Esophagus mucosa (tissue), 1 donor: ENCODE measurements at places on chromosomes 16 and 17.

GRCh38 chr16:59463776-59464175 is 729.7 kb upstream of the GOT2 start:
- no peak for ATAC-seq

GRCh38 chr17:73297934-73298861 is 13.6 kb downstream of the CDC42EP4 start:
- ATAC-seq, result no peak

- peak; percentile 65 for ATAC-seq
These were observed 497 bp downstream of the SMIM5 start for GRCh38 chr17:75633486-75634375.

DNA sequence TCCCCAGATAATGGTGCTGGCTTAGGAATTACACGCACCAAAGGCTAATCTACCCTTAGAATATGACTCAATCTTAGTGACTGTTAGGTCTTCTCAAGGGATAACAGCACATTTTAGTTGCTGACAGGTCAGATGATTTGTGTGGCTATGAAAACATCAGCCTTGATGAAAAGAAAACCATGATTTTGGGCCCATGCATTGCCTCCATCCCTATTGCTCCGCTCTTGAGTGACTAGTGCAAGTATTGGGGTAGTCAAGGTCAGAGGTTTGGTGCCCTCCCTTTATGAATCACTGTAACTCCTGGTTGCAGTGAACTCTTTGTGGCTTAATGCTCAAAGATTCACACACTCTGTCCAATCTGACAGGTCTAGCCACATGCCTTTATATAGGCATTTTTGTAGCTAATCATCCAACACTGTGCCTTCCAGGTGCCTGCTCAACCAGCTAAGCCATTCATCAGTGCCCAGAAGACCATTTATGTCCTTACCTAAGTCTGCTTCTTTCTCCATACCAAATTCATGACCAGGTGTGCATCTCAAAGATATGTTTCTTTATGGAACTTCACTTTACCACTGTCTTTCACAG is 251.6 kb downstream of the KCNJ2 start:
- ATAC-seq, result peak; percentile 88

DNA sequence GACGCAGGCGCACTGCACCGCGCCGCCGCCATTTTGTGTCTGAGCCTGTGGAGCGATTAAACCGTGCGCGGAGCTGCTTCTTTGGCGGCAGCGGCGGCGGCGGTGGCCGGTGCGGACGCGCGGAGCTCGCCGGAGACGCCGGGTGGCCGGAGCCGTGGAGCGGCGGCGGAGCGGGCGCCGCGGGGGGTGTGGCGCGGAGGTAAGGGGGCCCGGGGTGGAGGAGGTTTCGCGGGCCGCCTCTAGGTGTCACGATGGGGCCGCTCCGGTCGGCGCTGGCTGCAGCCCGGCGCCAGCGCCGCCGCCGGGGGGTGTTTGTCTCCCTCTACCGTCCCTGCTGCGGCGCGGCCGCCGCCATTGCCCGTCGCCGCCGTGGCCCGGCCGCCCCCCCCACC is at the start of gene CTCF:
CTCF (plus strand) TSS at position 1 of the 392 bp plus-strand sequence. CDS start 48,307 bp downstream, outside the sequence.
- peak; percentile 72 for ATAC-seq

GRCh38 chr17:79065105-79065670 is 9.4 kb upstream of the ENGASE start:
- no peak for ATAC-seq

- ATAC-seq, result no peak
These were observed 349.8 kb downstream of the SEC14L1 start for GRCh38 chr17:77490361-77491183.

GRCh38 chr17:252456-252855 is 71.0 kb upstream of the DOC2B start:
- no peak for ATAC-seq

DNA sequence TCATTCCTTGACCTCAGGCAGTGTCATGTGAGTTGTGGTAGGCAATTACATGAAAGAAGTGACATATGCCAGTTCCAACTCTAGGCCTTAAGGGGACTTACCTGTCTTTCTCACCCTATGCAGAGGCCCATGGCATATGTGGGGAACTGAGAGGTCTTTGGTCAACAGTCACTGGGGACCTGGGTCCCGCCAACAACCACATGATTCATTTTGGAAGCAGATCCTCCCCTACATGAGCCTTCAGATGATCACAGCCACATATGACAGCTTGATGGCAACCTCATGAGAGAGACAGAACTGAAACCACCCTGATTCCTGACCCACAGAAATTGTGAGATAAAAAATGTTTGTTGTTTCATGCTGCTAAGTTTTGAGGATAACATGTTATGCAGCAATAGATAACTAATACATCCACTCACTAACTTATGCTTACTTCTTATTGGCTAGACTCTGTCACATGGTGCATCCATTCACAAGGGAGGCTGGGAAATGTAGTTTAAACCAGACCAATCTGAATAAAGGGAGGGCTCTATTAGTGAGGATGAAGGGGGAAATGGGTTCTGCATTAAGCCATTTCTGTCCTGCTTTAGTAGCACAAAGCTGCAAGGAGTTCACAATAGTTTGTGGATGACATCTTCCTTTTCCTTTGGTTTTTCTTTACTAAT is 298.2 kb downstream of the HAPSTR1 start:
- ATAC-seq, result no peak

DNA sequence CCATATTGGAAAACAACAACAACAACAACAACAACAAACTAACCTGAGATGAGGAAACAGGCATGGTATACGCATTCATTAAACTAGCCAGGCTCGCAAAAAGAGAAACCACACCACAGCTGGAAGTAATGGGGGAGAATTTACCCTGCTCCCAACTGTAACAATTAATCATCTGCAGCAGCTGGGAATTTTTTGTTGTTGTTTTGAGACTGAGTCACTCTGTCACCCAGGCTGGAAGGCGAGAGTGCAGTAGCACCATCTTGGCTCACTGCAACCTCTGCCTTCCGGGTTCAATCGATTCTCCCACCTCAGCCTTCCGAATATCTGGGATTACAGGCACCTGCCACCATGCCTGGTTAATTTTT is 16.3 kb downstream of the PRPSAP1 start:
- no peak for ATAC-seq

DNA sequence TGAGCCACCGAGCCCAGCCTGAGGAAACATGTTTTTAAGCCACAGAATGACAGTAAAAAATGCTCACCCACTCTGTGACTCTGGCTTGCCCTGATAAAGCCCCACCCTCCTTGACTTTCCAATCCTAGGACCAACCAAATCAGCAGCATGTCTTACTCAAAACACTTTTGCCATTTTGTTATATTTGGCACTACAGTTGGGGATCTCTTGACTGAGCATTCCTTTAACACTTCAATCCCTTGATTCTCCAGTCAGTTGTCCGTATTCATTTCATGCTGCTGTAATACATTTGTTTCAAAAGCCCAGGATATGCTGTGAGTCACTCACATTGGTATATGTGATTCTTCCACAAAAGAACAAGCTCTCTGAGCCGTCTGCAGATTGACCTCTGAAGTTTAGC is 8.2 kb downstream of the MYH3 start:
- no peak for ATAC-seq

- peak; percentile 78 for ATAC-seq
These were observed 13.0 kb downstream of the AIPL1 start for GRCh38 chr17:6421700-6422604.

DNA sequence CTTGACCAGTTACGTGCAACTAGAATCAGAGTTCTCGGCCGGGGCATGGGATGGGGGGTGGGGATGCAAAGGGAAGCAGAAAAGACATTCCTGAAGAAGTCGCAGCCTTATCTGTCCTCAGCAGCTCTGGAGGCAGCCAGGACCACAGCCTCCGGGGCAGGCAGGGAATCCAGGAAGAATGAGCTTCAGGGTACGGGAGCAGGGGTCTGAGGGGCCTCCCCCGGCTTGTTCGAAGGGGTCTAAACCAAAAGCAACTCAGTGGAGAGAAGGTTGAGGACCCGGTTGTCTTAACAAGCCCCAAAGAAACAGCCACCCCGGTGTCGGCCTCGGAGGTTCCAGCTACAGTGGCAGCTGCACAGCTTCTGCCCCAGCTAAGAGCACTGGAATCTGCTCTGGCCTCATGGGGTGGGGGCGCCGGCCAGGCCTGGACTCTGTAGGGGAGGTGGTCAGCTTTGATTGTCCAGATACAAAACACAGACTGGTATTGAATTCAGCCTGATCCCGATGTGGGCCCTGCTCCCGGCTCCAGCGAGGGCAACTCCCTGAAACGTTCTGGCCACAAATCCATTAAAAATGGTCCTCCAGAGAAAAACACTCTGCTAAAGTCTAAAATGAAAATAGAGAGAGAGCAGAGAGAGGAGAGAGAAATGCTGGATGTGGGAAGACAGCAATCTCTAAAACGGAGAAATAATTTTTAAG is 7.7 kb downstream of the HOXB4 start:
- no peak for ATAC-seq

GRCh38 chr17:37134050-37134449 is 185.3 kb downstream of the AATF start:
- ATAC-seq, result no peak

DNA sequence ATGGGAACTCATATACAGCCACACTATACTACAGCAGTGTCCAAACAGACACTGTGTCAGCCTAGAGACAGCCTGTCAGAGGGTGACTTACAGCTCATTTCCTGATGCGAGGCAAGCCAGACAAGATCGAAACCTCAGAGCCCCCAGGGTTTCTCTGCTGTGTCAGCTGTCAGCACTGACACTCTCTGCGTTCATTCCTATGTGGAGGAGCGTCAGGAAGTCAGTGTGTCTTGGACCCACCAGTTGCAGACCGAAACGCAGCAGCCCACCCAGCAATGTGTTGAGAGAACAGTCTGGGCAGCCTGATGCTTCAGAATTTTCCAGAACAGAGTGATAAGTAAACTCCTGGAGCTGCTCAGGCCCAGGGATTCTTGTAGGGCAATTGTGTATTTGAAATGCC is 20.6 kb upstream of the MAPT start:
- ATAC-seq, result no peak

- peak; percentile 49 for ATAC-seq
These were observed 47.6 kb downstream of the HSD17B2 start for GRCh38 chr16:82082543-82083244.

DNA sequence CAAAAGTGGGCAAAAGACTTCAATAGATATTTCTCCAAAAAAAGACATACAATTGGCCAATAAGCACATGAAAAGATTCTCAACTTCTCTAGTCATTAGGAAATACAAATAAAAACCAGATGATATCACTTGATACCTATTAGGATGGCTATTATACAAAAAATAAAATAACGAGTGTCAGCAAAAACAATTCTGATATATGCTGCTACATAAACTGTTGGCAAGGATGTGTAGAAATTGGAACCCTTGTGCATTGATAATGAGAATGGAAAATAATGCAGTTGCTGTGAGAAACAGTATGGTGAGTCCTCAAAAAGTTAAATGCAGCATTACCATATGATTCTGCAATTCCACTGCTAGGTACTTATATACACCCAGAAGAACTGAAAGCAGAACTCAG is 80.6 kb downstream of the BRIP1 start:
- ATAC-seq, result no peak

GRCh38 chr16:79067600-79067999 is 532.9 kb downstream of the MAF start:
- ATAC-seq, result peak; percentile 27

DNA sequence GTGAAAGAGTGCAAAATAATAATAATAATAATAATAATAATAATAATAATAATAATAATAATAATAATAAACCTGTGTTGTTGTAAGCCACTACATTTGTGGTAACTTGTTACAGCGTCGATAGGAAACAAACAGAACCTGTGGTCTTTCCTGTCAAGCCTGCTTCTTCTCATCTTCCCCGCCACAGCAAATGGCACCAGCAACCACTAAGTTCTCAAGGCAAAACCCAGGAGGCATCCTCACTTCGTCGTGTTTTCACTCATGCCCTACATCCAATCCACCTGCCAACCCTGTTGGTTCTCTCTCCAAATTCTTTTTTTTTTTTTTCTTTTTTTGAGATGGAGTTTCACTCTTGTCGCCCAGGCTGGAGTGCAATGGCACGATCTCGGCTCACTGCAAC is 34.2 kb downstream of the ITGAE start:
- ATAC-seq, result no peak

GRCh38 chr17:74417178-74418045 is 14.5 kb upstream of the GPRC5C start:
- ATAC-seq, result peak; percentile 94

DNA sequence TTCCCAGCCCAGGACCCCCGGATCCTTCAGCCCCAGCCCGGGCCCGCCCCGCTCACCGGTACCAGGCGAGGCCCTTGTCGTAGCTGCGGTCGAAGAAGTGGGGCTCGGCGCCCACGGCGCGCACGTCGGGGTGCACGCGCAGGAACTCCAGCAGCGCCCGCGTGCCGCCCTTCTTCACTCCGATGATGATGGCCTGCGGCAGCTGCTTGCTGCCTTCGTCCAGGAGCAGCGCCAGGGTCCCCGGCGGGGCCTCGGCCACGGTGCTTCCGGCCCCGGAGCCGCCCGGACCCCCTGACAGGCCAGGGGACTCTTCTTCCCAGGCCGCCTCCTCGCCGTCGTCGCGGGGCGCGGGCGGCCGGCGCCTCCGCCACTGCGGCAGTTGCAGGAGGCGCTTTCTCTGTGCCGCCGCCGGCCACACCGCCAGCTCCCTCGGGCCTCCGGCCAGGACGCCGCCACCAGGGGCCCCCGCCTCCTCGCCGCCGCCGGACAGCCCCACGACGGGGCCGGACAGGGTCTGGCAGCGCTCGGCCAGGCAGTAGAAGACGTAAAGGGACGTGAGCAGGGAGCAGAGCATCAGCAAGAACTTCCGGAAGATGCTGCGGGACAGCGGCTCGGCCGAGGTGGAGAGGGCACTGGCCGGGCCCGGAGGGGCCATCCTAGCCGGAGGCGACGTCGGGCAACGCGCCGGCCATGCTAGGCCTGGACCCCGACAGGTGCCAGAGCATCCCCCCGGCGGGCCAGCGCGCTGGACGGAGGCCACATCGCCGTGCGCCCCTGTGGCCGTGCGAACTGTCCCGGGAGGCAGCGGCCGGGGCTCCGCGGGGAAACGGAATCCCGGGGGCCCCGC is 1.0 kb downstream of the HS3ST3A1 start:
- ATAC-seq, result peak; percentile 18

DNA sequence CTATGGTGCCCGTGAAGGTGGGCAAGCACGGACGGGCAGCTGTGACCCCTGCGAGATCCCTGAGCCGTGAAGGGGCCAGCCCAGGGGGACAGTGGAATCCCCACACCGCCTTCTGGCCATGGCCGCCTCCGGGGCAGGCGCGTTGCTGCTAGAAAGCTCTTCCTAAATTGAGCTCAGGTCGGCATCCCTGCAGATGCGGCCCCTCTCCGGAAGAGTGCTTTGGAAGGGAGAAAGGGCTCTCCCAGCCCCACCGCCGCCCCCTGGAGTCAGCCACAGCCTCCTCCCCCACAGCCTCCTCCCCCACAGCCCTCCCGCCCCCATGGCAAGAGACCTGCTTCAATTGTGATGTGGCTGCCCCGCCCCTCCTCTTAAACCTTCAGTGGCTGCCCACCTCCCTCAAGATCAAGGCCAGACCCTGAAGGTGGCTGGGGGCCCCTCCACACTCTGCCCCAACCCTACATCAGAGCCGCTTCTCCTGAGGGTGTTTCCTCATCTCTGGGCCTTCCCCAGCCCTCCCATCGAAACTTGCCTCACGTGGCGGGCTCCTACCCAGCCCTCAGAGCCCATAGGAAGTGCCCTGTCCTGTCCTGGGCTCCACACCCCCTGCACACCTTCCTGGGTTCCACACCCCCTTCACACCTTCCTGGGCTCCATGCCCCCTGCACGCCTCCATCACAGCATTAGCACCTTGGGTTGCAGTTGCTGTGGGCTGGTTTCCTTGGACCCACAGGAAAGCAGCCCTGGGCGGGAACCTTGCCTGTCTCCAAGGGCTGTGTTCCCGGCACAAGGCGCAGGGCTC is 5.5 kb upstream of the CBFA2T3 start:
- ATAC-seq, result no peak
